ENCODE measurements at places on chromosomes 2 and 18.

- DNase-seq = no peak
Measured at GRCh38 chr2:158776231-158776630, 18.9 kb upstream of the DAPL1 start.

- no peak for DNase-seq
Measured at GRCh38 chr2:236976266-236977062, 109.2 kb upstream of the COPS8 start.

GRCh38 chr2:96499061-96499960 is 5.8 kb downstream of the NEURL3 start:
- no peak for DNase-seq

GRCh38 chr2:166238176-166238575 is 110.4 kb upstream of the SCN1A start:
- DNase-seq = no peak

DNA sequence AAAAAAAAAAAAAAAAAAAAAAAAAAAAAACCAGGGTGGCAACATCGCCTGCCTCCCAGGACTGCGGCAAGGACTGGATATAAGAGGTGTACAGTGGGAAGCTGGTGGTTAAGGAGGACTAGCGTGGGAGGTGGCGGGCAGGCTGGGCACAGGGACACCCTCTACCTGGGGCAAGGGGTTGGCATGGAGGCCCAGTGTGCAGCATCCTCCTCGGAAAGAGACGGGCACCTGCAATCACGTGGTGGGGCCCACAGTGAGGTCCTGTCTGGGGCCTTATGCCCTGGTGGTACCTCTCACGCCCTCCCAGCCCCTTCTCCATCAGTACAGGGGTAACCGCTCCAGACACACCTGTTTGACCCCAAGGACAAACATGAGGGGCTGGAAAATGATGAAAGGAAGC is 27.9 kb downstream of the PXDN start:
- no peak for DNase-seq

DNA sequence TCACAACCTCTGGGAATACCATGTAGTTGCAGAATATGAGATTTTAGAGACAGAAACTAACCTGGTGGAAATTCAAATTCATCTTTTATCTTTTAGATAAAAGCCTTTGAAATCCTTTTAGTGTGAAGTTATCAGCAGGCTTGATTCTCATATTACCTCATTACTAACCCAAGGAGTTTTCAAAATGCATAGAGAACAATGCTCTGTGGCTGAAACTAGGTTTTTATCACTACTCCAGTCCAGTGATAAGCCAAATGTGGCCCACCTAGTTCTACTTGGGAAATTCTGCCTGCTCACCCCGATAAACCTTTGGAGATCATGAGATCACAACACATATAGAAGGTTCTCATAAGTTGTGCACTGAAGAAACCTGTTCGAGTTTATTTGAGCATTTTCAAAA is 121.7 kb downstream of the MMADHC start:
- no peak for DNase-seq

GRCh38 chr2:158688721-158689120 is 106.4 kb upstream of the DAPL1 start:
- peak; percentile 74 for DNase-seq

GRCh38 chr2:88180605-88181240 is 10.6 kb downstream of the THNSL2 start:
- DNase-seq = peak; percentile 81

- DNase-seq = no peak
Measured at GRCh38 chr2:168705534-168706470, 96.6 kb upstream of the NOSTRIN start.

DNA sequence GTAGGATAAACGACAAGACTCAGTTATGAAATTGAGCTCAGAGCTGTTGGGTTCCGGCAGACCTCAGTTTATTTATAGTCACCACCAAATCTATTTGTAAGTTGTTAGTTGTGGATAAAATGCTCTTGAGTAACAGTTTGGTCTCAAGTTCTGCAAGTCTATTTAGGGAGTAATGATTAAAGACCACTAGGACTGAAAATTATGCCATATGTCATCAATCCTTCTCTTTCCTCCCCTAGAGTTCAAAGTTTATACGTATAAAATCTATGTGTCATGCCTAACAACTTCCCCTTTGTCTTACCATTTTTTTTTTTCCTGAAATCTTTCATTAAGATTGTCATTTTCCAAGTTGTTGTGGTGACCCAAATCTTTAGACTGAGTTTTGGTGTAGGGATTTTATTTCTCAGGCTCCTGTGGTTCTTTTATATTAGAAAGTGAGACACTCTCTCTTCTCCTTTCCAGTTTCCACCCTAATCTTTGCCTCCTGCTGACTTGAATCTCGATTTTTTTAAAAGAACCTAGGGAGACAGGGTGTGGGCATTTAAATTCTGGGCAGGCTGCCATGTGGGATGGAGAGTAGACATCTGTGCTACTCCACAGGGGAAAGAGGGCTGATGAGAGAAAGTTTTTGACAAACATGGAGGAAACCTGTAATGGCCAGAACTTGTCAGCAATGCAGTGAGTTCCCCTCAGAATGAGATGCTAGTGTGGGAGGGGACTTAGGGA is 51.0 kb downstream of the LAMA3 start:
- peak; percentile 38 for DNase-seq

DNA sequence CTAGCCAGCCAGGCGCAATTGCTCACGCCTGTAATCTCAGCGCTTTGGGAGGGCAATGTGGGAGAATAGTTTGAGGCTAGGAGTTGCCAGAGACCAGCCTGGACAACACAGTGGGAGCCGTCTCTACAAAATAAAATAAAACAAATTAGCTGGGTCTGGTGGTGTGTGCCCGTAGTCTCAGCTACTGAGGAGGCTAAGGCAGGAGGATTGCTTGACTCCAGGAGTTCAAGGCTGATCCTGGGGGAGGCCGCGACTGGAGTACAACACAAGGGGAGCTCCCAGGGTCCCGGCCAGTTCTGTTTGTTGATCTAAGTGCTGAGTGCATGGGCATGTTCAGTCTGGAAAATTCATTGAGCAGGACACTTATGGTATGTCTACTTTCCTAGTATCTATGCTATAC is 2.6 kb downstream of the ST3GAL5 start:
- DNase-seq = no peak

DNA sequence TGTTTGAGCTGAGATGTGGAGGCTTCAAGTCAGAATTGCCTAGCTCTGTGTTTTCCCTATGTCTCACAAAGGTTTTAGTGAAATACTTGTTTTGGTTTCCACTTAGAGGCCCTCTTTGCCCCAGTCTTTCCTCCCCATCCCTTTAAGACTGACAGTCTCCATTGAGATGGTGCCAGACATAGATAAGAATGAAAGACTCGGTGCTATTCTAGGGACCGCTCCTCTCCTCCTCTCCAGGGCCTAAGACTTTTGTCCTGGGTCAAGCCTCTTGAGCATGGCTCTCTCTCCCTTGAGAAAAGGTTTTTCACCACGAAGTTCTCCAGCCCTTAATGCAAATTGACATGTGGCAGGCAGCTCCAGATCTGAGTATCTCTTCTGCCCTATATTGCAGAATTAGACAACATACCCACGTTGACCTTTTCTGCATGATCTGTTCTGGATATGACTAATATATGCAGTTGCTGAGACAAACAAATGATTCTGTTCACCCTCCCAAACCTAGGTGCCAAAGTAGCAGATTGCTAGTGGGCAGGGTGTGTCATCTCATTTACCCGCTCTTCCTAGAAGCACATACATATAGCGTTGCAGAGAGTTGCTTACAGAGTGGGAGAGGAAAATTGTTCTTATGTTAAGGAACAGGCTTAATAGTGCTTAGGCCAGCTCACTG is 47.5 kb upstream of the ACSL3 start:
- peak; percentile 89 for DNase-seq

DNA sequence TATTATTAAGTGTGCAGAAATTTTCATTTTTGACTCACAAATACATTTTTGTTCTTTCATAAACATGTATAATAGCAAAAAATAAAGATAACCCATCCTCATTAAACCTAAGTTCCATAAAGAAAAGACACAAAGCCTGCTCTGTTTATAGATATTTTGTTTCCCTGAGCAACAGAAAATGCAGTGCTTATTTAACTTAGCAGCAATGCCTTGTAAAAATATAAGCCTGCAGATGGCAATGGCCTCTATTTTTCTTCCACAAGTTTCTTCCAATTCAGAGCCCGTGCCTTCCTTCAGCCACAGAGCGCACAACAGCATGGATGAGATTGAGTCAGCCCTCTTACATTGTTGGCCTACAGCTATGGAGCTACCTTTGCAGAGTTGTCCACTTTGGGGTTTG is 43.6 kb downstream of the PKP4 start:
- no peak for DNase-seq

DNA sequence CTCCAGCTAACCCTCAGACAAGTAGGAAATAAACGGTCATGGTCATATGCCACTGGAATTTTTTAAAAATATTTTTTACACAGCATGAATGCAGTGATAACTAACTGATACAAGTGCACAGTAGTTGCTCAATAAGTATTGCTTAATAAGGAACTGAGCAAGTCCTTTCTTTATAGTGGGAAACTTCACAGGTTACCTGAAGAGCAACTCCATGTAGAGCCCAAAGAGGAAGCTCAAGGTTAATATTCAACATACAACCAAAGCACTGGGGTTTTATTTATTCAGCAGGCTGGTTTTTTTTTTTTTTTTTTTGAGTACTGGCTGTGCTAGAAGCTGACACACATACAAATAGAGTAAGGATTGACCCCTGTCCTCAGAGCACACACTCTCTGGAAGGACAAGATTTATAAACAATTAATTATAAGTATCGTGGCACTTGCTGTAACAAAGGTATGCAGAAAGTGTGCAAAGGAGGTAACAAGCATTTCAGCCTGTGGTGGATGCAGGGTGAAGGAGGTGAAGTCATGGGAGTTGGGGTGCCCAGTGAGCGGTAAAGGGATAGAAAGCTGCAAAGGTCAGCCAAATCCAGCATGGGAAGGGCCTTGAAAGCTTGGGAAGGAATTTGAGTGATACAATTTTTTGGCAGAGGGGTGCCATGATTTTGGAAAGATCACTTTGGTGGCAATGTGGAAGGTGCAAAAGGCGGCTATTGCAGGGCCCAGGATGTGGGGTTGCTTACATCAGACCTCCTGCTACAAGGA is 52.7 kb downstream of the ATOH8 start:
- DNase-seq = no peak

GRCh38 chr2:43462866-43463641 is 132.8 kb downstream of the THADA start:
- DNase-seq = no peak

DNA sequence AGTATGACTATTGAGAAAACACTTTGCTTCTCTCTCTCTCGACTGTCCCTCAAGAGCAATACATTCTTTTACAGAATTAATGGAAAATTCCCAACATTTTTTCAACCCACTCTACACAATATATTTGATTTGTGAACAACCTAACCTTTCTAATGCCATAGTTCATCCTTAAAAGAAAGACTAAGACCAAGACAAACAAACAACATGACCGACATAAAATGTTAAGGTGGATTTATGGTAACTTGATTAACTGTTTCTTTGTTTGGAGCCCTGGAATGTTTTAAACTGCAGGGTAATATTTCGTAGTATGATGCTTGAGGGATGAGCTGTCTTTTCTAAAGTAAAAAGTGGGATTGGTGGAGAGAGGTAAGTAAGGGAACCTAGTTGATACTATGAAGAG is 738.2 kb downstream of the MBD2 start:
- DNase-seq = no peak

- DNase-seq = no peak
Measured at GRCh38 chr2:34949316-34949715, 1350.2 kb upstream of the FAM98A start.

DNA sequence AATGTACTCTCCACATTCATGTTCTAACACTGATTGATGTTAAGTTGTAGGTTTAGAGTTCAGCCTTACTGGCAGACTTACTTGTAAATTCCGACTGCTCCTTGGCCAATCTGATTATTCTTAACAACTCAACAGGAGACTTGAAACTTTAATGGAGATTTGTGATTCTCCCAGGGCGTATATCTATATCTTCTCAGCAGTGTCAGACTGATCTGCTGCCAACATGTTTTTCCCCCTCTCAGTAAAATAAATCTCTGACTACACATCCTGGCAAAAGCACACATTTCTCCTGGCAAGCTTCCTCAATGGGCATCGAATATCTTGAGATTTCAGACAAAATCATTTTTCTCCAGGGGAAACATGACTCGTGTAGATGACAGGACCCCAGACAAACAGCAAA is 1041.2 kb downstream of the DPP10 start:
- no peak for DNase-seq

GRCh38 chr2:180507028-180507427 is 473.4 kb upstream of the UBE2E3 start:
- peak; percentile 44 for DNase-seq

- DNase-seq = no peak
Measured at GRCh38 chr18:199214-199613, 40.9 kb downstream of the USP14 start.

DNA sequence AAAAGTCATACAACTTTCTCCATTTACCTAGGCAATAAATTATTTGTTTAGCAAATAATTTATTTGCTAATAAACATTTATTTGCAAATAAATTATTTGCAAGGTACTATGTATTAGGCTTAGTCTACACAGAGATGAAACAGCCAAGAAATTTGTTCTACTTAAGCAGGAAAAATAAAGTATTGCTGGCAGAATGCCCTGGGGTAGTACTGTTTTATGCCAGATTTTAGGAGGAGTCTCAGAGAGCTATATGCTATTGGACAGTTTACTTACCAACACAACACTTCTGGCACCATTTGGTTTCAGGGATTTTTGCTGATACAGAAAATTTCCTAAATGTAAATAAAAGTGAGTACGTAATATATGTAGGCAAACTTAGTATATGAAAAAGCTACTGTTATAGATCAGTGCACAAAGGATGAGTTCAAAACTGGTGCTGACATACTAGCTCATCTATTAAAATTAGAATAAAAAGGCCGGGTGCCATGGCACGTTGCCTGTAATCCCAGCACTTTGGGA is 23.2 kb upstream of the CDKL4 start:
- DNase-seq = no peak

- DNase-seq = no peak
Measured at GRCh38 chr18:79856119-79857007, 58.6 kb downstream of the KCNG2 start.

GRCh38 chr18:74831571-74832250 is 234.0 kb downstream of the ZNF407 start:
- DNase-seq = peak; percentile 88

DNA sequence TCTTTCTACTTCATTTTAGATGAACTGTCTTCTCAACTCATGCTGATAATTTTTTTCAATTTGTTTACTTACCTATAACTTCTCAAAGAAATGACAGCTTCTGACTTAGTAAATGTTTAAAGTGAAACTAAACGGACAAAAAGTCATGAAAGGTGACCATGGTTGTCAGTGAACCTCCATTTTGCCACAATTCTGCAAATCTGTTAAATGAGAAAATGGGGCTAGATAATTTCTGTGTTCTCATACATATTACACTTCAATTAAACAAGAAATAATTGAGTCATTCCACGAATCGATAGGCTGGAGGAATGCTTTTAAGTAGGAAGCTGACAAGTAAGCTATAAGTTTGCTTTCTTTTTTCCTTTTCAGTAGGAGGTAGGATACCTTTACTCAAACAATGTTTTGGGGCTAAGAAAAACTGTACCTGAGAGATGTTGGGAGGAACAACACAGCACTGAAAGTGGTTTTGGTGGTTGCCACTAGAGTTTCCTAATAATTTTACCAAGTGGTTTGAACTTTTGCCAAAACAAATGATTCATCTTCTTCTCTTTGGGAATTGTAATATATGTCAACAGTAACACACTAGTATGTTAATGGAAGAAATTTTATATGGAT is 17.1 kb downstream of the DYNAP start:
- DNase-seq = peak; percentile 84

GRCh38 chr2:4515871-4516761 is 812.7 kb downstream of the DCDC2C start:
- DNase-seq = no peak

- peak; percentile 50 for DNase-seq
Measured at GRCh38 chr2:98768384-98769113, 37.6 kb upstream of the MGAT4A start.
